Inflammatory macrophage treated with lipopolysaccharide for 1 hour (primary cell): ENCODE measurements at places on chromosomes 2 and 18.

DNA sequence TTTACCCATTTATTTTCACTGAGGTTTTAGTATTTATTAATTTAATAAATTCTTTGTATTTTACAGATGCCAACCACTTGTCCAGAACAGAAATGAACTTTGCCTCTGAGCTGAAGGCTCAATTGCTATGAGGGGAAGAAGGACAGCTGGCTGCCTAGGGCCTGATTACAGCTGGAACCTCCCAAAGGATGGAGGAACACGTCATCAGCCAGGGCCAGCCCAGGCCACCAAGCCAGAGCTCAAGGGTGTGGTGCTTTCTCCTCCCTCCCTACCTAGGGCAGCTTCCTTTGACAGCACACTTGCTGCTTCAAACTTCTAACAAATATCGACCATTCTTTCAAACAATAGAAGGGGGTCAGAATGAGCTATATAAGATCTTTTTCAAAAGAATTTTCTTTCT, 19.7 kb upstream of the RIOK3 start:
- DNase-seq: no peak

DNA sequence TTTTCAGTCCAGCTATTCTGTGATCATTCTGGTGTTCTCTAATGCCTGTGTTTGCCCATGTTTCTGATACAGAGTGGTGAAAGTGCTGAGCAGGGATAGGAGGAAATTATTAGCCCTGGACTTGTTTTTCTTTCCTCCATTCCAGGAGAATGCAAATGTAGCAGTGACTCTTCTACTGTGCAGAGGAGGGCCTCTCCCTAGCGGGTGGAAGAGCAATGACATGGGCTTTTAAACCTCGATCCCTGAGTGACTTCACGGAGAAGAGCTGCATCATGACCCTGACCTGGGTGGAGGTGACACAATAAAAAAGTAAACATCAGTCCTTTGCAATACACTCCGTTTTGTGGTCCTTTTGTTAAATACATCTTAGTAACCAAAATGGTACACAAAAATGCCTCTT, 68.0 kb upstream of the NETO1 start:
- no peak for DNase-seq

DNA sequence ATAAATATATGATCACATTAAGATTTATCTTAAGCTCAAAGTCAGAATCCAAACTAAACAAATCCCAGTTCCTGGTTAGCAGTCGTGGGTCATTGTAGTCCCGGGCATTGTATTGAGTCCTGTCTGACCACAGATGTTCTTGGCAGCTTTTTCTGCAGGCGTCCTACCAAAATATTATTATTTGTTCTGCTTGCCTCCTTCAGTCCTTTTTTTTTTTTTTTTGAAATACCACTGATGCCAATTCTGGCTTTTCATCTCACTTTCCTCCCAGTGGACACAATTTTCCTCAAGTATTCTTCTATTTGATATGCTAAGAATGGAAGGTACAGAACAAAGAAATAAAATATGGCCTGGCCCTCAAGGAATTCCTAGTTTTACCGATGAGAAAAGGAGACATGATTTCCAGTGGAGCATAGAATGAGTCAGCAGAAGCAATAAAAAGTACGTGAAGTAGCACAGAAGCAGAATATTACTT, 151.6 kb downstream of the CSRNP3 start:
- no peak for DNase-seq

GRCh38 chr2:135899567-135899966, 23.3 kb upstream of the MCM6 start:
- no peak for DNase-seq

- DNase-seq: peak; percentile 2
Measured at GRCh38 chr18:43596105-43596712, 318.9 kb upstream of the SYT4 start.

- DNase-seq: peak; percentile 74
Measured at GRCh38 chr2:218000136-218000535, 2.7 kb downstream of the TNS1 start.

- DNase-seq: no peak
Measured at GRCh38 chr18:78642296-78642951, 337.2 kb upstream of the SALL3 start.

- DNase-seq: no peak
Measured at GRCh38 chr2:8633735-8634313, 48.0 kb upstream of the ID2 start.

- DNase-seq: no peak
Measured at GRCh38 chr2:33706410-33706809, 107.3 kb upstream of the FAM98A start.

- DNase-seq: no peak
Measured at GRCh38 chr2:174334781-174335251, at the start of gene SP9. SP9 (plus strand) TSS chr2:174334954; CDS start chr2:174335093, 139 bp downstream.

- DNase-seq: no peak
Measured at GRCh38 chr2:111154758-111155157, 34.0 kb downstream of the BCL2L11 start.

DNA sequence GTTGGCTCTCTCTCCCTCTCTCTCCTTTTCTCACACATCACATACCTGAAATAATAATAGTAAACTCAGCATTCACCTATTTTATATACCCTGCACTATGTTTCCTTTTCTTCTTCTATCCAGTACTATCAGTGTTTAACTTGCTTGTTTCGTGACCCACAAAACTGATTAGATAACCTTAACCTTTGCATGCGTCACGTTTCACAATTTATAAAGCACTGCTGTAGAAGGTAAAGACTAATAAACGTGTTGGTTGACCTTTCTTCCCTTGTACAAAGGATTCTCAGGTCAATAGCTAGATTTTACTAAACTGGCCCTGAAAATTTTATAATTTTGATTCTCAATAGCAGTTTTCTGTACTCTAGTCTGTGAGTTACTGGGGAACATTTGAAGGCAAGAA, 791.7 kb downstream of the DPP10 start:
- no peak for DNase-seq

DNA sequence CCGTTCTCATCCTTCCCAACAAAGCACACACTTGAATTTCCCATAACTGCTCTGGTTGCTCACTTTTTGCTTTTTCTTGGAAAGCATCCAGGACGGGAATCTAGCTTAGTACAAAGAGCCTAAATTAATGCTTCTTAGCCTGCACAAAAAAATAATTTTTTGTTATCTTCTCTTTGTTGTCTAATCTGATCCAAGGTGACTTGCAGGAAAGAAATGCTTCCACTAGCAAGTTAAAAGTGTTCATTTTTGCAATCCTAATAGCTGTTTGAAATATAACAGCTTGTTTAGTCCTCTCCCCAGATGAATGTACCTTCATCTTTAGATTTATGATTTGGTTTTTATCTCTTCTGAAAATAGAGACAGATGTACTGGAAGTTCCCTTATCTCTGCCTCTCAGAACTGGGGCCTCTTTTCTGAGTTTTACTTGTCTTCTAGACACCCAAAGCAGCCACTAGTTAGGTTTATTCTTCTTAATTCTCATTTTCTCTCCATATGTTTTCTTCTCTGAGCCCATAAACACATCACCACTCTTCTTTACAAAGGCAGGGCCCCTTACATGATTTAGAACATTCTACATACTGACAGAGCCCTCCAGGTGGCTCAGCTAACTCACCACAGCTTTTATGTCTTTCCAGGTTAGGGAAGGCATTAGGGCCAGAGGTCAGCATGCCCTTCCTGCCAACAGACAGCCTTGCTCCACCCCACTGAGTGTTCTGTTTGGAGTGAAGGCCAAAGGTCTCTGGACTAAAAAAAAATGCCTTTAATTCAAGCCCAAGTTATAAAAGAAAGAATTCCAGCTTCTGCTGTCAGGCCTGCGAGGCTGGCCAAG, 74.7 kb upstream of the MAP4K3 start:
- DNase-seq: no peak

DNA sequence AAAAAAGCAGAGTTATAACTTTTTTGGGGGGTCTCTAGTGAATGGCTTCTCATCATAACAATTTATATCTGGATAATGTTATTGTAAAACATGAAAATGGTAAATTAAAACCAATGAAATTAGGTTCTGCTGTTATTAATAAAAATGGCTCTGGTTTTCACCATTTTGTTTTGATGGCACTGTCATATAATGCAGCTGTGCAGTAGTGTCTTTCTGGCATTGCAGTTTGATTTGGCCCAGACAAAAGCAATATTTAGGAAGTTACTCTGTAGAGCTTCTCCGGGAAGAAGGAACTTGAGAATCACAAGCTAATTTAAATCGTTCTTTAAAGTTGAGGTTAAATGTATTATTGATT, 15.1 kb upstream of the NT5C1B start:
- no peak for DNase-seq

GRCh38 chr18:36610258-36610657, 218.5 kb downstream of the TPGS2 start:
- no peak for DNase-seq

DNA sequence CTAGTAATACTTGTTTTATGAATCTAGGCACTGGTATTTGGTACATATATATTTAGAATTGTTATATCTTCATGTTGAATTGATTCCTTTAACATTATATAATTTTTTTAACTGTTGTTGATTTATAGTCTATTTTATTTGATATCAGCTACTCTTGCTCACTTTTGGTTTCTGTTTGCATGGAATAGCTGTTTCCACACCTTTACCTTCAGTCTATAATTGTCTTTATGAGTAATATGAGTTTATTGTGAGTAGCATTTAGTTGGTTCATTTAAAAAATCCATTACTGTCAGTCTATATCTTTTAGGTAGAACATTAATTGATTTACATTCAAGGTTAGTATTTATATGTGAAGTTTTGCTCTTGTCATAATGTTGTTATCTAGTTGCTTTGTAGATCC, 58.6 kb downstream of the SMCHD1 start:
- DNase-seq: no peak

DNA sequence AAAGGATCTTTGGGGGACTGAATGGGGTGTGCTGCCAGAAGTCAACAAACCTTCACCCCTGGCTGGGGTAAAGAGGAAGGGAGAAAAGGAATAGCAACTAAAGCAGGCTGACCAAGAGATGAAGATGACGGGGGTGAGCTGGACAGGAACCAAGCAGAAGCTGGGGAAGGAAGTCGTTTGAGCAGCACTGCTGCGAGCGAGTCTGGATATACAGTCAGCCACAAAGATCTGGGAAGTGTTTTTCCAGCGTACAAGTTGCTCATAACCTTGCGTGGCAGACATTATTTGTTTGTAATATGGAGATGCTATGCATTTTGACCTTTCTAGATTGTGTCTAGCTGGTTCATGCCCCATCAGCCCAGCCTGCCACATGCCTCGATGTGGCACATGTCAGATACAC, 71.2 kb downstream of the EIF2AK3 start:
- DNase-seq: no peak

GRCh38 chr2:165634855-165635254, 159.2 kb downstream of the GALNT3 start:
- no peak for DNase-seq

- DNase-seq: peak; percentile 66
Measured at GRCh38 chr2:11446733-11447248, 19.2 kb downstream of the E2F6 start.

DNA sequence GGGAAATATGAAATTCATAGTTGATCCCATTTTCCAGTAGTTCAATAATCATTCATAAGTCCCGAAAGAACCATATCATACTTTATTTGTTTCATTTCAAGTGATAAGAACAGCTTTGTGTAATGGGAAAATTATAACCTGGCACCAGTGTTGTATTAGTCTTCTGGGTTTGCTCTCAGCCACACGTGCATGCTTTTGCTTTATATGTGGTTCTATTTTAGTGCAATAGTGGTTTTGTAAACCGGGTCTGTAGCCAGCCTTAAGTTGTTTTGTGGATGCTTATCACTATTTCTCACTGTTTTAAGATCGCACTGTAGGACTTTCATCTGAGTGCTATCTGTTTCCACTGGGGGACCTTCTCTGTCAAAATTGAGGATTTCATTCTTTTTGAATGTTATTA, 203.8 kb downstream of the PTPRM start:
- no peak for DNase-seq

DNA sequence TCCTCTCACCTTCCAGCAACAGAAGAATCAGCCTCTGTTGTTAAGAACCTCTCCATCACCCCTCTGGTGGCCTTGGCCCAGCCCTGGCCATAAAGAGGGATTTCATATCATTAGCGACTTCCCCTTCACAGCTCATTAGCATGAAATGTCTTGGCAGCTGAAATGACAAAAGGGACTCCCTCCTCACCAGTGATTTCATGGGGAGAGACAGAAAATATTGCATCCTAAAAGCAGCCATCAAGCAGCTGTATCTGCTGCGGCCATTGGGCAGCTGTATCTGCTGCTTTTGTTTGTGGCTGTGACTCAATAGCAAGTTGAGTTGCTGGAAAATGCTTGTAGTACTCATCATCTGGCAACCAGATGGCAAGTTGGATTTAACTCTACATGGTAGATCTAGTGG, 105.9 kb upstream of the RMDN2 start:
- DNase-seq: no peak

- DNase-seq: no peak
Measured at GRCh38 chr2:234029150-234029733, 21.3 kb upstream of the SPP2 start.

- DNase-seq: peak; percentile 40
Measured at GRCh38 chr2:181814057-181814491, 77.5 kb upstream of the ITPRID2 start.

DNA sequence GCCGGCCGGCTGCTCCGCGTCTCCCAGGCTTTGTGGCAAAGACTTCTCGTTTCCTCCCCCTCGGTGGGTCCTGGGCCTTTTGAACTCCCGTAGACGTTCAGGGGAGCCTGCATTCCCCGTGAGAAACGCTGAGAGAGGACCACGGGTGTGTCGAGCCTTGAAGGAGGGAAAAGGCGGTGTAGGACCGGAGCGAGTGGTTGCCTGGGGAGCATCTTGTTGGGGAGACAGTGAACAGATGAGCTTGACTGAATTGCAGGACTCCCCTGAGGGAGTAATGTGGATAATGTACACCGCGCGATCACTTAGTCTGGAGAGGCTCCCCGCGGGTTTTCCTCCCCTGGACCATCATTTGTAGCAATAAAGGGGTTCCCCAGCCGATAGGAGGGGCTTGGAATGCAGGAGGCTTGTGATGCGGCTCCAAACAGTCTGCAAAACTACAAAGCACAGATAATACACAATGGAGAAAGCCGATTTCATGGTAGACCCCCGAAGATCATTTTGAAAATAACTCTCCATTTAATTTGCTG, 769 bp downstream of the ALMS1 start:
- DNase-seq: peak; percentile 5

DNA sequence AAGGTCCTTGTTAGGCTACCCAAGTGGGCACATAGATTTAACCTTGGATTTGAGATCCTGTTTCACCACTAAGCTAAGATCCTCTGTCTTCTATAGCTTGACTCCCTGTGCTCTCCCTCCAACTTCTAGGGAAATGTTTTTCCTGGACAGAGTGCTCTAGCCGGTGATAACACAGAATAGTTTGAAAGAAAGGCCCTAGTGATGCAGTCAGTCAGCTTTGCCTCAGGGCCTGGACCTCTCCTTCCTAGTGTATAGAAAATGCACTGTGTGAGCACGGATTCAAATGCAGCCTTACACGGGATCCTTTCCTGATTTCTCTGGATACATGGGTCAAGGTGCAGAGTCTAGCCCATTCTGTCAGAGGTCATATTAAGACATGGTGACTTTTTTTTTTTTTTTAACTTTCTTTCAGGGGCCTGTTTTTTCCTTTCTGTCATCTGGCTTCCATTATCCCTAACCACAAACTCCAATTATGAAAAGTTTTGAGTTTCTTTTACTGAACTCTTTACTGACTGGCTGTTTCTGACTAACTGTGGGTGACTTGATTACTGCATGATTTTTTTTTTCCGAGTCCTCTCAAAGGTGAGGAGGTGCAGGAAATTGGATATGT, 122.6 kb downstream of the LRP1B start:
- DNase-seq: no peak
